ENCODE measurements at places on chromosomes 4 and X.

GRCh38 chrX:132463411-132463810 lies 25.4 kb downstream of the MBNL3 start:
- no peak for DNase-seq

GRCh38 chr4:142824368-142824767 lies 21.7 kb downstream of the INPP4B start:
- DNase-seq: no peak

GRCh38 chr4:53193111-53193510 lies 172.8 kb downstream of the SCFD2 start:
- DNase-seq: no peak

DNA sequence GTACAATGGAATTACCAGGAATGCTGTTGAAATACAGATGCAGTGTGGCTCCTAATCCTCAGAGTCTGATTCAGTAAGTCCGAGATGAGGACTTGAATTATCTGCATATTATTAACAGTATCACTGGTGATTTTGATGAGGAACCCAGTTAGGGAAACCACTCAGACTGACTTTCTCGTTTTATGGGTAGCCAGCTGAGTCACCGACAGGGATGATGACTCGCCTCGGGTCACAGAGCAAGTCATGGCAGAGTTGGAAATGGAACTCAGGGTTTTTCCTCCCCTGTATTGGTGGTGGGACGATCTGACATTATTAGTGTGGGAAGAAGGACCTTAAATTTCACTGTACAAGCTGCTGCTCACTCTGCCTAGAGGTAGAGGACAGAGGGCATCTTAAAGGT lies 51.3 kb downstream of the RTL9 start:
- DNase-seq: no peak

- no peak for DNase-seq
Measured at GRCh38 chrX:56783996-56784620, 55.1 kb downstream of the NBDY start.

DNA sequence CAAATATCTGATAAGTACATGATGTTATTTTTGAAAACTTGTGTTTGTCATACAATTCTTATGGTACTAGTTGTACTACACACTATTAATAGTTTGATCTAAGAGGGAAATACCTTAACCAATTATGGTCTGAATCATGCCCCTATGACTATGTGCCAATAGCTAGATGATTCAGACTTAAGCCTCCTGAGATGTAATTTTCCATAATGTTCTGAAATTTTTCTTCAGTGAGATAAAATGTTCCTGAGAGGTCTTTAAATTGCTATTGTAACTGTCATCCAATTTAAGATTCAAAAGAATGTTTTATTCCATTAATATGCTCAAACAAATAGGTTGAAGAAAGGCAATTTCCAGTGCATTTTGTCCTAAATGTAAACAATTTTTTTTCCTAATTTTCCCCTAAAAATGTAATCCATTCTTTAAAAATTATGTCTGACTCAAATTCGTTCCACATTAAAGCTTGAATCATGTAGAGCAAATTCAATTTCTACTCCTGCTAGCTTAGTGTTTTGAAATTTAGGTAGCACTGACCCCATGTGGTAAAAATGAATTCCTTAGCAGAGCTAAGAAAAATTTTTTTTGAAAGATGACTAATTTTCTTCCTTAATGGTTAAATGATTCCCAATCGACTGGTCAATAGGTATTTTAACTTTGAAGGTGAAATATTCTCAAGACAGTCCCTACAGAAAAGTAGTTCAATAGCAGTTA lies 49.1 kb downstream of the APOOL start:
- no peak for DNase-seq

DNA sequence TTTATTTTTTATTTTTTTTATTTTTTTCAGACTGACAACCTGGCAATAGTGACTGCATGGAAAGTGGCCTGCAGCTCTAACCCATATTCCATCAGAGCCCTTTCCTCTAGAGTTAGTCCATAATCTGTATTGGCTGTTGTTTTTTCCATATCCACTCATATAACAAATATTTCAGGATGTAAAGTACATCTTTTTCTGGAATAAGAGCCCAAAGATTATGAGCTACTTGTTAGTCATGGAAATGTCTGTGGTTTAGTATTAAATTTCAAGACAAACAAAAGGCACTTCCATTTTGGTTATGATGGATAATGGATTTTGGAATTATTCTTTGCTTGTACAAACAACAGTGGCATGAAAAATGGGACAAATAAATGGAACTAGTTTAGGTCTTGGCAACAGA lies 296.0 kb upstream of the HS3ST1 start:
- no peak for DNase-seq

GRCh38 chr4:7830747-7831146 lies 108.9 kb downstream of the AFAP1 start:
- no peak for DNase-seq

GRCh38 chrX:120604361-120604782 lies 471 bp downstream of the MCTS1 start:
- DNase-seq: peak; percentile 12

- DNase-seq: no peak
Measured at GRCh38 chr4:85209161-85209560, 242.7 kb upstream of the WDFY3 start.

DNA sequence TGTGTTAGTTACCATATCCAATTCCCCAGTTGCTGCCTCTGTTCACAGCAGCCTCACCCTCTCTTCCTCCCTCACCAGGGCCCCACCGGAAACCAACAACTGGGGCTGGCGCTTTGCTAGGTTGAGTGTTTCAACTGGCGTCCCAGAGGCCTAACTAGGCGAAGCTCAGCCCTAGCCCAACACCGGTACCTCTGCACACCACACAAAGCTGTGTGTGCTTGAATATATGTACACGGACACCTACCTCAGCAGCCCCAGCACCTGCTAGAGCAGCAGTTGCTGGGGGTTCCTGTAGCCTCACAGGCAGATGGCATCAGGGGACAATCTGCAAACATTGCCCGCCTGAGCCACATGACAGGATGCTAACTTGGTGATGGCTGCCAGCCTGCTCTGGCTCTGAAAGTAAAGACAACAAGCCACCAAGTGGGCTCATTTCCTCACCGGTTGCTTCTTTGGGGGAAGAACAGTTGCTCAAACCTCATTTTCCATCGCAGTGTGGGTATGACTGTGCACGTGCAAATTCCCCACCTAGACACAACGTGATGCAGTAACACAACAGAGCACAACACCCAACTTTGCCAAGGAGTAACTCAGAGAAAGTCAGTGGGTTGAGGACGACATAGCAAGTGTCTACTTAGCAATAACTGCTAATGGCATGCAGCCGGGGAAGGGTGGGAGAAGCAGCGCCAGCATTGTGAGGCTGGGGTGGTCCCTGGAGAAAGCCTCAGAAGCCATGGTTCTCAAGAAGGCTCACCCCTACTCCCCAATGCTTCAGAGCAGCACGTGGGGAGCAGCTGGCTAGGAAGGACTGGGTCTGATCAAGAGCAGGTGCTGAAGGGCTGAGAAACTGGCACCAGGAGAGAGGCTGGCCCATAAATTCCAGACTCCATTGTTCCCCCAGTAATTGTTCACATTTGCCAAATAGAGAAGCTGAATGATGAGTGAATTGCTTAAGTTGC lies 139.5 kb downstream of the SH3KBP1 start:
- no peak for DNase-seq
